ENCODE measurements at places on chromosomes 2 and 18.
A peak's percentile ranks its signal among the peaks of the same experiment; 100 is the strongest.

DNA sequence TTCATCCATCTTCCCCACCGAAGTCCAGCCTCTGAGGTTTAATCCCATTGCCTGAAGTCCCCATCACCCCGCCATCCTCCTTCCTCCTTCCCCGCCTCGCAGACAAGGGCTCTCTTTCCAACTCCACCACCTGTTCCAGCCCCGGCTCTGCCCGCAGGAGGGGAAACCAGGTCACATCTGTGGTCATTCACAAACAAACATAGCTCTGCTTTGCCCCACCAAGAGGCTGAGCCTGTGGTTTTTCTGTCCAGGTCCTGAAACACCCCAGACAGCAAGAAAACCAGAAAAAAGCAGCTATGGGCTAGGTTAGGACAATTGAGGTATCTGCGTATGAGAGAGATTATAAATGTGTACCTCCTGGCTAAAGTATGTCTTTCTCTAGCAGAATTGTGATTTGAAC lies 144.7 kb downstream of the GLI2 start:
- DNase-seq: no peak

- DNase-seq: peak; percentile 83
These were observed 217.5 kb downstream of the CYP26B1 start for GRCh38 chr2:71930049-71930681.

- DNase-seq: no peak
These were observed 42.3 kb downstream of the RPL37A start for GRCh38 chr2:216540920-216541319.

GRCh38 chr2:68253219-68254068 lies 1.1 kb upstream of the PPP3R1 start:
- DNase-seq: peak; percentile 21

DNA sequence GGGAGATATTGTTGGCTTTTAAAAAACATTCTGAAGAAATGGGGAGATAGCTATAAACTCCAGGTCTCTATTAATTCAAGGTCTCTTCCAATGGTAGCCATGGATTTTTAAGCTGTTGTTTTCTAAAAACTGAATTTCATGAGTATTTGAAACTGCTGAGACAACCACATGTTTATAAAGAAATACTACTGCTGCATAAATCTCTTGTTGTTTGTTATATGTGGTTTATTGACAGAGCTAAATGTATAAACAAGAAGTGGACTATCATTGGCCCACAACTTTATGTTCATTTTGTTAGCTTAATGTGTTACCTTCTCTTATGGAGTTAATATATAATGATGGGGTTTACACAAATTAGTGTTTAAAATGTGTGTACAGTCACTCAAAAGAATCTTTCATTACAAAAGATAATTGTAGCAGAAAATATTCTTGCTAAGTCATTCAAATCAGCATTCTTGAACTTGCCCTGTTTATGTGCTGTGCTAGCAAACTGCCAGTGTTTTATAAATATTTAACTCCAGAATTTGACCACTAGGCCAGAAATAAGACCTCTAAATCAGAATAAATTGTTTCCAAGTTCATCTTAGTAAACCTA lies 242.1 kb downstream of the TMX3 start:
- peak; percentile 12 for DNase-seq

- DNase-seq: no peak
These were observed 689.8 kb upstream of the NXPH2 start for GRCh38 chr2:139469985-139470384.

DNA sequence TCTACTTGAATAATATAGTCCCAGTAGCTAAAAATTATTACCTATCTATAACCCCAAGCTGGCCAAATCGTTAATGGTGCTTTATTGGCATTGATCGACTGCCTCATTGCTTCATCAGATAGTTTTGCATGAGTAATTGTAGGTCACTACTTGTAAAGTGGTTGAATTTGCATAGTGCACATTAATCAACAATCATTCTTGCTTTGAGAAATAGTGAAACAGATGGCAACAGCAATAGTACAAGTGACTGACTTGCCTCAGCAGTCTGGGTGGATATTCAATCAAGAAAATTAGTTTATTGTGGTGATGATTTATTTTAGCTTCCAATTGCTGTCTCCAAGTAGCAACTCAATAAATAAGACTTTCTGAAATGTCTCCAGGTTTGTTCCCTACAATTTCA lies 117.8 kb upstream of the NRXN1 start:
- no peak for DNase-seq

- no peak for DNase-seq
These were observed 720.8 kb upstream of the REG3G start for GRCh38 chr2:78304678-78305077.

Data from fibroblast of gingiva (primary cell).